ENCODE measurements at places on chromosomes 1 and 21.

DNA sequence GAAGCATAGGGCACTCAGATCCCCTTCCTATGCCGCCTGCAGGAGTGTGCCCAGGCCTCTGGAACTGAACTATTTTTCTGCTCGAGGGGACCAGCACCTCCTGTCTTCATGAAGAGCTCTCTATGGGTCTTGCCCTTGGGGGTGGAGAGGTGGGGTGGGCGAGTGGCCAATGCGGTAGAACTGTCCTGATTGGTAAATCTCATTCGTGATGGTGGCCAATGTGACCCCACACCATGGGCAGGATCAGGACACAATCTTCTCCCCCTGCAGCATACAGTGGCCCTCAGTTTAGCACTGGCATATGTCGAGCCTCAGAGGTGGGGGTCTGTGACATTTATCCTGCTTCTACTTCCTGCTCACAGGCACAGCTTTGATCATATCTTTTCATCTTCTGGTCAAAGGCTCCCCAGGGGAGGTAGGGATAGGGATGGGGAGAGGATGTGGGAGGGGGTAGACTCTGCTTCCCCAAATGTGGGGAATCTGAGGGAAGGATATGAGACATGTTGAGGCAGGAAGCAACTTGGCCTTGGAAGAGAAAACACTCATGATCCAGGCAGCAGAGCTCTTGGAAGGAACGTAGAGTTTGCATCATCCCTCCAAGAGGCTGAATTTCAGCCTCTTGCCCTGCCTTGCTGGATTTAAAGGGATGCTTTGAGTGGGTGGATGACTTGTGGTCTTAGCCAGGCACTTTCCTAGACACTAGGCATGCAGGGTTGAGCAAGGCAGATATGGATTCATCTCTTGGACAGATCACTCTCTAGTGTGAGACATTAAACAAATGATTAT, 81.8 kb downstream of the LAMC2 start:
- DNase-seq, result no peak

- DNase-seq, result no peak
Observed at GRCh38 chr1:77348549-77348948, 66.7 kb downstream of the AK5 start.

- no peak for DNase-seq
Observed at GRCh38 chr1:45148209-45148825, 58.1 kb downstream of the ZSWIM5 start.

DNA sequence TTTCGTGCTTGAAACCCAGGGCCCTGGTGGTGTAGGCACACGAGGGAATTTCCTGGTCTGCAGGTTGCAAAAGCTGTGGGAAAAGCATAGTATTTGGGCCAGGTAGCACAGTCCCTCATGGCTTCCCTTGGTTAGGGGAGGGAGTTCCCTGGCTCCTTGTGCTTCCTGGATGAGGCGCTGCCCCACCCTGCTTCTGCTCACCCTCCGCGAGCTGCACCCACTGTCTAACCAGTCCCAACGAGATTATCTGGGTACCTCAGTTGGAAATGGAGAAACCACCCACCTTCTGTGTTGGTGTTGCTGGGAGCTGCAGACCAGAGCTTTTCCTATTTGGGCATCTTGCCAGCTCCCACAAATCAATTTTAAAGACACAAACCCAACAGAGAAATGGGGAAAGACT, 183.0 kb downstream of the PHTF1 start:
- DNase-seq, result no peak

- DNase-seq, result no peak
Observed at GRCh38 chr1:203537806-203538464, 44.0 kb downstream of the OPTC start.

DNA sequence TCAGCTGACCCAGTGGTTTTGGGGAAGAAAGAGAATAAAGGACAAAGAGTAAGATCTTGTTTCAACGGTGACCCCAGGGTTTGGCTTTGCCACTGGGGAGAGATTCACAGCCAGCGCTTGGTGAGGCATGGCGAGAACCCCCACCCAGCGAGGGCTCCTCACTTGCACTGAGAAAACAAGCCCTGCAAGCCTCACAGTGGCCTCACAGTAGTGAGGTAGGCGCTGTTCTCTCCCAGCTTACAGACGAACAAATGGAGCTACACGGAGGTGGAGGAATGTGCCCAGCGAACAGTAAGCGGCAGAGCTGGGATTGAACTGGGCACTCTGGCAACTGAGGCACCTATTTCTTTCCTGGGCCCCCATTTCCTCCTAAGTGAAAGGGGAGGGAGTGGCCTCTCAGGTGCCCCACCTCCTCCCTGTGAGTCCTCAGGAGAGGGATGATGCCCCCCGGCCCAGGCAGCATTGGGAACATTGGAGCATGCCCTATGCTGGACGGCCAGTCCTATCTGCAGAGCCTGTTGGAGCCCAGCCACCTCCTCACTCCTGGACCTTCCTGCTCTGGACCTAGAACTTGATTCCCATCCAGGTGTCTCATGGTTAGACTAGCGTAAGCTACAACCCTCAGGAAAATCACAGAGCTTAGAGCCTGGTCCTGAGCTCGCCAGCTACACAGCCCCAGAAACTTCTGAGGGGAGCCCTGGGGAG, 73.4 kb upstream of the EDN2 start:
- DNase-seq, result no peak

DNA sequence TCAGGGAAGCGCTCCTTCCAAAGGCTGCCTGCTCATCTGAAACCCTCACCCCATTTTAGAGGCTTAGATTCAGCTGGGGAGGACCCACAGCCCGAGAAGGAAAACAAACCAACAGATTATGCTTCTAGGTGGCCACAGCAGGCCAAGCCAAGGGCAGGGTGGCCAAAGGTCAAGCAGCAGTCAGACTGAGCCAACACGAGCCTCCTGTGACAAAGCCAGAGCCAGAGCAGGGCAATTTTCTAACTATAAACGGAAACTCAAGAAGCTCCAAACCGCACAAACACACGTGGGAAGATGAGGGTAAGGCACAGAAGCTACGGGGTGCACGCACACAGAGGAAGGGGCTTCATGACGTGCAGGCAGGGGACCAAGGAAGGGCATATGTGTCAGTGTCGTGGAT, 64.1 kb downstream of the PLEKHA6 start:
- no peak for DNase-seq

DNA sequence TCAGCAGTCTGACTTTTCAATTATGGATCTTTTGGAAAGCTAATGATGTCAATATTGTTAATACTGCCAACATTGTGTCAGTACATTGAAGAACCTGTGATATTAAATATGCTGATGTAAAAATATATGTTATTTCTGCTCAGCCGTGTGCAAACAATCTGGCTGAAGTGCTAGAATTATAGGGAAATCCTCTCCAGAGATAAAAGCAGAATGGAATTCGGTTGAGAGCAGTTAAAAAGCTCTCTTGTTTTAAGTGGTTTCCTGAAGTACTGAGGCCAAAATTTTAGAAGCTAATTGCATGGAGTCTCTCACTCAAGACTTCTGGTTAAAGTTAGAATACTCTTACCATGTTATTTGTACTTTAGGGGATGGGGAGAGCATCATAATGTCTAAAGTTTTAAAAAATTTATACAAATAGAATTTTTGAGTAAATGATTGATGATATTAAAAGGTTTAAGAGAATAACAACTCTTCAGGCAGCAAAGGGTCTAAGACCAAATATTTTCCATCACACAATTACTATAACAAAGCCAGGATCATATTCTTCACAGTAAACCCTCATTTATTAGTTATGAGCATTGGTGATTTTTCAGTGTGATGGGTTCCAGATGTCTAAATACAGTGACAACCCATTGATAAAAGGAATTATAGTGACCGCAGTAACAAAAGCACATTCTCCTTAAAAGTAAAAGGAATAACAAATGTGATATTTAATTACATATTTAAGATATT, 834.2 kb upstream of the CXADR start:
- DNase-seq, result no peak

GRCh38 chr1:30907481-30908315, 860 bp downstream of the SDC3 start:
- no peak for DNase-seq

DNA sequence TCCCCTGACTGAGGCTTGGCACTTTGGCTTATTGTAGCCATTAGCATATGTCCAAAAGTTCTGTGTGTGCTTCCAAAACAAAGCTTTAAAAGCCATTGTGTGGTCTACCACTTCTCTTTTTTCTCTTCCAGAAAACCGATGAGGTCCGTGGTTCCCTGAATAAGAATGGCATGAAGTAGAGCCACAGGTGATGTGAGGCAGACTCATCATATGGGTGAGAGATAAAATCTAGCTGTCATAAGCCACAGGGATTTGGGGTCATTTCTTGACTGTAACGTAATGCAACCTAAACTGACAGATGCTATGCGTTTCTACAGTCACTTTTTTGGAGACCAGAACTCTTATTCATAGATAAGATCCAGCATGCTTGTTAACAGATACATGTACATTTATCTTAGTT, 7.0 kb upstream of the GREM2 start:
- no peak for DNase-seq

Measured in C1 segment of cervical spinal cord (tissue), 14 donors.